ENCODE measurements at places on chromosomes 11 and 22.

GRCh38 chr11:4127357-4127756, 32.8 kb downstream of the RRM1 start:
- no peak for DNase-seq

DNA sequence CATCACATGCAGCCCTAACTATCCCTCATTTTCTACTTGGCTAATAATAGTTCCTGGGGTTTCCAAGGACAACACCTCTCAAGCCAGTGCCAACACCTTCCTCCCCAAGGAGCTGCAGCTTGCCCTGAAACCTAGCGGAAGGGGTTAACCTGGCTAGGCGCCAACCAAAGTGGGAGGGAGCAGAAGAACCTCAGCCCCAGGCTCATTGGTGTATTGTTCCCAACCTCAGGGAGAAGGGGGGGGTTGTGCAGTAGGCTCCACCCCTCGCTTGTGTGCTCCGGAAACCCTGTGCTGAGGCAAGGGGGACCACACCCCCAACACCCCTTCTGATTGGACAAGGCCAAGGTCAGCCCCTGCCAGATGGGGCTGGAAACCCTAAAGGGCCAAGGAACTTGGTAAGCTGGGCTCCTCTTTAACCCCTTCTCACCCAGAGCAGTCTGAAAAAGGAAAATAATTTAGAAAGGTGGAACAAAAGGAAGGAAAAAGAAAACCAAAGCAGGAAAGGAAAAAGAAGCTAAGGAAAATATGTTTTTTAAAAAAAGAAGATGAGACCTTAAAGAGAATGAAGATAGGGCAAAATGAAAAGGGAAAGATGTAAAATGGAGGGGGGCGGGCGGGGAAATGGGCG, 2.5 kb downstream of the MTA2 start:
- no peak for DNase-seq

GRCh38 chr11:130600139-130600538, 151.7 kb downstream of the ADAMTS15 start:
- no peak for DNase-seq

GRCh38 chr11:11171854-11172253, 181.2 kb downstream of the CSNK2A3 start:
- no peak for DNase-seq

GRCh38 chr11:78414321-78415051, 3.1 kb downstream of the GAB2 start:
- DNase-seq, result no peak

DNA sequence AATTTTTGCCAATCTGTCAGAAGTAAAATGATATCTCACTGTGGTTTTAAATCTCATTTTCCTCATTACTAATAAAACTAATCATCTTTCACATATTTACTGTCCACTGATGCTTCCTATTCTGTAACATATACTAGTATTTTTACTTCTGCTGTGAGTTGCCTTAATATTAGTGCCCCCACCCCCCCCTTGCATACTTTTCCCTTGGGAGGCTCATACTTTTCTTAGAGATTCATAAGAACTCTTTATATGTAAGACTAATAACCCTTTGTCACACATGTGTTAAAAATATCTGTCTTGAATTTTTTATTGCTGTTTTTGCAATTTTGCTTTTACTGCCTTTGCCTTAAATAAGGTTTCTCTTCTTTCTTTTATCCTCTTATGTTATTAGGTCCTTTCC, 87.2 kb downstream of the PHF21A start:
- DNase-seq, result no peak

DNA sequence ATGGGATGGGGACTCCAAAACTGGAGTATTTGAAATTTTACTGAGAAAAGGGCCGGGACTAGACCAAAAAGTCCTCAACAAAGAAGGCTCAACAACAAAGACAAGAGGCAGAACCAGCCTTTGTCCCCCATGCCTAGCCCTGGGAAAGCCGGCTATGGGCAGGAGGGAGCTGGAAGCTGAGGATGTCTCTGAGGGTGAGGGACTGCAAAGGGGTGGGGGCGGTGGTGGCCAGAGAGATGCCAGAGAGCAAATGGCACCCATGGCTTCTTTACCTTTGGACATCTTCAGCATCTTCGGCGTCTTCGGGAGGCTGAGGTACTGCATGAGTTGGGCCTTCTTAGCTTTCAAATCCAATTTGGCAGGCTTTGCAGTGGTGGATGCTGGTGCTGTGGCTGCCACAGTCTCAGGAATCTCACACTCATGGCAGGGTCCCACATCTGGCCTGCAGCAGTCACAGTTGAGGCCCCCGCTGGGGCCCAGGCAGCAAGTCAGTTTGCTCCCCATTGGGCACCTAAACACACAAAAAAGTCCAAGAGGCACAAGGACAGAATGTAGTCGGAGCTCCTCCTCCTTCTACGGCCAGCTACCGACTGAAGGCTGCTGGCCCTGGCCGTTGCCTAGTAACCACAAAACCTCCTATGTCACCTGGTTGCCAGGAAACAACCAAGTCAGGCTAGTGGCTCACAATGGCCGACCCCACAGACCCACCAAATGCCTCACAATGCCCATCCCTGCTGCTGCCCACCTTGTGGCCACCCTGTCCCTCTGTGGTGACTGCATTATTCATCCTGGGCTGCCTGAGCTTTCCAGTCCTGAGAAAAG, at the start of gene C22orf42:
Gene C22orf42, minus strand, starts transcription at position 592 of the 822 bp plus-strand sequence. Its CDS starts 88 bp downstream, at position 504.
- DNase-seq, result no peak

- no peak for DNase-seq
These were observed 57.8 kb downstream of the BRD1 start for GRCh38 chr22:49769691-49770546.

DNA sequence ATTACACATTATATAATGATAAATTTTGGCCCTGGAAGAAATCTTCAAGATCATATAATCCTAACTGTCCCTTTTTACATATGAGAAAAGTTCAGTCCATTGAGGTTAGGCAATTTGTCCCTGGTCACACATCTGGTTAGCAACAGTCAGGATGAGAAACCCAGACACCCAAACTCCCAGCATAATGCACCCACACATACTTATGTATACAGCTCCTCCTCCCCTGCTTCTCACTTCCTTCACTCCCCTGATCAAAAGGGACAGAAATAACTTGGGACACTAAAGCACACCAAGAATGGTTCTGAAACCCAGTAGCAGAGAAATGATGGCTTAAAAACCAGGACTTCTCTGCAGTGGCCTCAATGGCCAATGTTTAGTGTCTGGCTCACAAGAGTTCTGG, 11.1 kb downstream of the NUMA1 start:
- DNase-seq, result no peak

- no peak for DNase-seq
These were observed 34.3 kb downstream of the ETS1 start for GRCh38 chr11:128552783-128553661.

- no peak for DNase-seq
These were observed 7.5 kb downstream of the ALG8 start for GRCh38 chr11:78131956-78132355.

All from left renal cortex interstitium (tissue), 4 donors.